ENCODE measurements at places on chromosomes 3 and 15.
A peak's percentile ranks its signal among the peaks of the same experiment; 100 is the strongest.

- DNase-seq = no peak
Observed at GRCh38 chr15:66620744-66621344, 55.0 kb upstream of the LCTL start.

GRCh38 chr15:62524848-62525247, 359.8 kb upstream of the C2CD4B start:
- no peak for DNase-seq

- peak; percentile 86 for DNase-seq
Observed at GRCh38 chr3:39000008-39000450, 51.7 kb downstream of the SCN11A start.

DNA sequence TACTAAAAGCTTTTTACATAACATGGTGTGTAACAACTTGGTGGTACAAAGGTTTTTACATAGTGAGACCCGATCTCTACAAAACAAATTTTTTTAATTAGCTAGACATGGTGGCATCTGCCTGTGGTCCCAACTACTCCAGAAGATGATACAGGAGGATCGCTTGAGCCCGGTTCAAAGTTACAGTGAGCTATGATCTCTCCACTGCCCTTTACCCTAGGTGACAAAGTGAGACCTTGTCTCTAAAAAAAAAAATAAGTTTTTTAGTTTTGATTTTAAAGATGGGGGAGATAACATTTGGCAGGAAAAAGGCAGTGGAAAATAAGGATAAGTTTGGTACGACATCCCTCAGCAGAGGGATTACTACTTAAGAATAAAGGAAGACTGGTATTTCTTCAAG, 5.9 kb downstream of the FAM162A start:
- DNase-seq = no peak

DNA sequence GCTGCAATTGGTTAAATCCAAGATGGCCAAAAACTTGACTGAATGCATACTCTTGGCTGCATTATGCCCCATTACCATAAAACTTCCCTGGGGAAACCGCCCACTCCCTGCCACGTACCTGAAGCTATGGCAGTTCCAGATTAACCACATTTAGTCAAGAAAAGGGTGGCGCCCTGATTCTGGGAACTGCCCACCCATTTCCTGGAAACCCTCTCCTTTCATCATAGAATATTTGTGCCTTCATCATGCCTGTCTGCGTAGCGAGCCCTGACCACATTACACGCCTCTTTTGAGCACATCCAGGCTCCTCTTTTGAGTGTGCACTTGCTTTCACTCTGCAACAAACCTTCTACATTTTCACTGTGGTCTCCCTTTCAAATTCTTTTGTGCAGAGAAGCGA, 5.2 kb downstream of the LINS1 start:
- DNase-seq = peak; percentile 93

All from hematopoietic multipotent progenitor cell treated with erythropoietin and hydrocortisone succinate and interleukin-3 and kit ligand, for 6 days (in vitro differentiated cells).